CD8-positive, alpha-beta memory T cell (primary cell): ENCODE measurements at places on chromosomes 7 and 10. TPM values are rescaled to one million over a fixed set of nuclear protein-coding genes. Genes with fewer than 3 reads are reported as not detected.
A peak's percentile ranks its signal among the peaks of the same experiment; 100 is the strongest.

- DNase-seq, result no peak
These were observed 128.9 kb downstream of the NRCAM start for GRCh38 chr7:108327353-108327752.

- DNase-seq, result no peak
These were observed 45.7 kb downstream of the BAIAP2L1 start for GRCh38 chr7:98355250-98355538.

Gene CHN2
- 5.3 TPM for total RNA-seq

DNA sequence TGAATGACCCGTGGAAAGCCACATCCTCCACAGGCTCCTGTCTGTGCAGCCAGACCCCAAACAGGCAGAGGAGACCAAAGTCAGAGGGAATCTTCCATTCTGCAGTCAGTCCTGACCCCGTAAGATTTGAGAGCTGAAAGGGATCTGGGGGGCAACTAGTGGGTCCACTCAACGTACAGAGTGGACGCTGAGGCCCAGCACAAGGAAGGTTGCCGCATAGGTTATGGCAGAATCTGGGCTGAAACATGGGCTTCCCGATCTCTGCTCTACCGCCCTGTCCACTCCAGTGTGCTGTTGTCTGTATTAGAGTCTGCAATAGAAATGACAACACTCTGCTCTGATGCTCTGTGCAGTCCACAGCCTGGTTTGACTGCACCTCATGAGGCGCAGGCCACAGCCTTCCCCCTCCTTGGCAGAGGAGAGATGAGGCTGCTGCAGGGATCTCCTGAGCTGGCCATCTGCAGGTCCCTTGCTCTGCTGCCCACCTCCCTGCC is 7.9 kb upstream of the ZNF22 start:
- DNase-seq, result no peak

Gene GRM3
- total RNA-seq, result not detected

DNA sequence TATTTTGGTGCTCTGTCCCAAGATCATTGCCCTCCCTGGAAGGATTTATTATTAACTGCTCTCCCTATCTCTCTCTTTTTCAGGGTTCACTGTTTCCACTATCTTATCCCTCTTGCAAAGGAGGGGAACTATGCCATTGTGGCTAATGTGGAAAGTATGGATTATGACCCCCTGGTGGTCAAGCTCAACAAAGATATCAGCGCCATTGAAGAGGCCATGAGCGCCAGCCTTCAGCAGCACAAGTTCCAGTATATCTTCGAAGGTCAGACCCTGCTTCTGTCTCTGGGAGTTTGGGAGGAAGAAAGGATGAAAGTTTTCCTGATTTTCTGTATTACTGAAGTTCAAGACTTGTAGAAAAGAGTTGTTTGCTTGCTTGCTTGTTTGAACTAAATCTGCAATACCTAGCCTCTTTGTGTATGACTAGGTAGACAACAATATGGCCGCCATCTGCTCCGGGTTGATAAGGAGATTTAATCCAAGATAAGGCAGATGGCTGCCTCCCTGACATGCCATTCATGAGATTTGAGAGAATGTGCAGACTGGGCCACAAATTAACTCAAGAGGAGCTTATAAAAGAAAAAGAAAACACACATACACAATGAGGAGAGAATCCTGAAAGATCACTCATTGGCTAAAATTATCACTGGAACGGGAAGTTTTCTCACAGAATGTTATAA is 122.2 kb upstream of the LRGUK start:
- DNase-seq, result no peak

GRCh38 chr10:110824152-110824441 is 47.6 kb upstream of the PDCD4 start:
- DNase-seq, result no peak

Gene NPSR1
- not detected for total RNA-seq

Gene ARL4A
- total RNA-seq, result 11.6 TPM

DNA sequence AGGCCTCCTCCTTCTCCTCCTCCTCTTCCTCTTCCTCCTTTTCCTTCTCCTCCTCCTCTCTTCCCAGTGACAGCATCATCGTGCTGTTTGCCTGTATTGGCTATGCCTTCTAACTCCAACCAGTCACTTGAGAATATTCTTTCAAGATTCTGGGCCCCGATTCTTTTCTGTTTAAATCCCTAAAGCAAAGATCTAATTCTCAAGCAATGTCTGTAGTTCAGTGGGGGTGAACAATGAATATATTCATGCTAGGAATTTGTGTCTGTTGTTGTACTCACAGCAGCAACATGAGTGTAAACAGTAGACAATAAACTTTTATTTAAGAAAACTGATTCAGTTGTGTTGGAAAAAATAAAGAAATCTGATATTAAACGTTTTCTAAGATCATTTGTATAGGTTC is 30.7 kb downstream of the NUDT5 start:
- no peak for DNase-seq

DNA sequence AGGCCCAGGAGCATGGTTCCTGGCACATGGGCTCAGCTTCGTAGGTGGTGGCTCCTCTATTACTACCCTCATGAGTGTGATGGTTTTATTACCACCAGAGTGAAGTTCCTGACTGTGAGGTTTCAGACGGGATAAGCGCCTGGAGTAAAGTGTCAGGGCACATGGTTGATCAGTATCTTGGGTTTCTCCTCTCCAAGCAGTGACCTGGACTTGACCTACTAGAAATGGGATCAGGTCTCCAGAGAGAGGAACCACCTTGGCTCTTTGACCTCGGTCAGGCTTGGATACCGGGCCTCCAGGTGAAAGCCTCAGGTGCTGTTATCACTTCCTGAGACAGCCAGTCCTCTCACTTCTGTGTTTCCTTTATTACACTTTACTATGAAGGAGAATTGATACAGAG is 67.7 kb downstream of the GRK5 start:
- DNase-seq, result no peak

Gene HOXA4
- not detected for total RNA-seq

Gene OR2F2
- not detected for total RNA-seq

DNA sequence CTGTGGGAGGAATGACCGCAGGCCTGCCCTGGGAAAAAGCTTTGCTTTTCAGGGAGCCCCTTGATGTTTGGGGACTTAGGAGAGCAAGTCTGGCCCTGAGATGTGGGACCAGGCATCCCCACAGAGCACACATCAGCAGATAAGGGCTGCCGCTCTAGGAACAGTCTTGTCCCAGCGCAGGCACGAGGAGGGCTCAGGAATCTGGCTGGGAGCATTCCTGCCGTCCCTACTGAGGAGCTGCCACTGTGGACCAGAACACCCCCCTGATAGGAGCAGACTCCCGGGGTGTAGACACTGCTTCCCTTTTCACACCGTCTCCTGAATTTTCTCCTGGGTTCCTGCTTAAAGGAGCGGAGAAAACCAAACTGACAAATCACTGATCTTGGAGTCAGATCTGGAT is 232.3 kb downstream of the CUX1 start:
- no peak for DNase-seq

- no peak for DNase-seq
These were observed 188.5 kb upstream of the AGR3 start for GRCh38 chr7:17070231-17070708.

Gene CYP2E1
- total RNA-seq, result 0.40 TPM

GRCh38 chr10:127332631-127333030 is 136.2 kb upstream of the INSYN2A start:
- no peak for DNase-seq

DNA sequence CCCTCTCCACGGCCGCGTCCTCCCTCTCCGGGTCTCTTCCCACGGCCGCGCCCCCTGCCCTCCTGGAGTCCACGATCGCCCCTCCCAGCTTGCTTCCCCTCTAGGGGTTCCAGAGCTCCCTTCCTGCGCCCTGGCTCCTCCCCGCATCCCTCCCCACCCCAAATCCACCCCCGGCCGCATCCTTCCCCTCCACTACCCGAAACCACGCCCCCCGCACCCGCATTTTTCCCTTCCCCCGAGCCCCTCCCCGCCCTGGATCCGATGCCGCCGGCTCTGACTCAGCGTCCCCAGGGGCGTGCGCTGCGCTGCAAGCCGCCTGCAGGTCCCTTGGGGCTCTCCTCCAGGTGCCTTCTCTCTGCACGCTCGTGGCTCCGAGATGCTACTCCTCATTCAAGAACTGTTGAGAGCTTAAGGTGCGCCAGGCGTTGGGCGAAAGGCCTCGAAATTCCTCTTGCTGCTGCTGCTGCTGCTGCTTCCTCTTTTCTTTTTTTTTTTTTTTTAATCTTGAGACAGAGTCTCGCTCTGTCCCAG is 372 bp upstream of the TMEM130 start:
- DNase-seq, result peak; percentile 65

- no peak for DNase-seq
These were observed 5.6 kb upstream of the LRRC27 start for GRCh38 chr10:132326344-132326889.

DNA sequence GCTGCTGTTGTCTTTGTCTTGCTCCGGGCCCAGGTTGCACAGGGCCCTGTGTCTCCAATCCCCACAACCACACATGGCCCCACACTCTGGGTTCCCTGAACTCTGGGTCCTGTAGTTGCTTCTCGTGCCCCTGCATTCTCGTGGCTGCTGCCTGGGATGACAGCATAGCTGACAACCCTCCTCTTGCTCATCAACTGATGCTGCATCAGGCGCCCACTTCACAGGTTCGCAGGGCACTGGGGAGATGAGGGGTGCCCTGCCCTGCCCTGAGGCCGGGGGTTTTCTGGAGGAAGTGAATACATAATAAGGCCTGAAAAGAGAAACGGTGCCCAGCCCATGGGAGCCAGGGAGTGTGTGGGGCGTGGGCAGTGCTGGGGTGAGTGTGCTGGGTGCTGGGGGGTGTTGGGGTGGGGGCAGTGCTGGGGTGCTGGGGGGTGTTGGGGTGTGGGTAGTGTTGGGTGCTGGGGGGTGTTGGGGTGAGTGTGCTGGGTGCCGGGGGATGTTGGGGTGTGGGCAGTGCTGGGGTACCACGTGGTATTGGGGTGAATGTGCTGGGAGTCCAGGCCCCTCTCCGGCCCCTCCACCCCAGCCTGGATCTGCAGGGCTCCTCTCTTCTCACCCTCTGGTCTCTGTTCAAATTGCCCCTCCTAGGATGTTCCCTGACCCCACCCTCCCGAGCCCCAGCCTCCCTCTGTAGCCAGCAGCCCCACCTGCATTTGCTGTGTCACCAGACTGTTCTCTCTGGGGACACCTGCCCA is 2.0 kb upstream of the MTG1 start:
- DNase-seq, result no peak

Gene SFTPA1
- not detected for total RNA-seq

GRCh38 chr7:17212188-17212587 is 86.3 kb upstream of the AHR start:
- no peak for DNase-seq

GRCh38 chr10:70579234-70580002 is 23.1 kb downstream of the PRF1 start:
- DNase-seq, result peak; percentile 53

GRCh38 chr10:103278537-103278823 is 1.5 kb downstream of the INA start:
- no peak for DNase-seq

- no peak for DNase-seq
These were observed 166.9 kb downstream of the PTPRN2 start for GRCh38 chr7:158420591-158421340.

Gene AOAH
- total RNA-seq, result 25.0 TPM

- no peak for DNase-seq
These were observed 111.2 kb upstream of the ARHGAP21 start for GRCh38 chr10:24834869-24835268.

Gene H2BK1
- total RNA-seq, result not detected

GRCh38 chr7:51027106-51027934 is 244.6 kb upstream of the GRB10 start:
- DNase-seq, result no peak

GRCh38 chr10:124168991-124169802 is 75.8 kb upstream of the CHST15 start:
- DNase-seq, result no peak
